Naive thymus-derived CD4-positive, alpha-beta T cell (primary cell): ENCODE measurements at places on chromosomes 6 and 20.
A peak's percentile ranks its signal among the peaks of the same experiment; 100 is the strongest.

DNA sequence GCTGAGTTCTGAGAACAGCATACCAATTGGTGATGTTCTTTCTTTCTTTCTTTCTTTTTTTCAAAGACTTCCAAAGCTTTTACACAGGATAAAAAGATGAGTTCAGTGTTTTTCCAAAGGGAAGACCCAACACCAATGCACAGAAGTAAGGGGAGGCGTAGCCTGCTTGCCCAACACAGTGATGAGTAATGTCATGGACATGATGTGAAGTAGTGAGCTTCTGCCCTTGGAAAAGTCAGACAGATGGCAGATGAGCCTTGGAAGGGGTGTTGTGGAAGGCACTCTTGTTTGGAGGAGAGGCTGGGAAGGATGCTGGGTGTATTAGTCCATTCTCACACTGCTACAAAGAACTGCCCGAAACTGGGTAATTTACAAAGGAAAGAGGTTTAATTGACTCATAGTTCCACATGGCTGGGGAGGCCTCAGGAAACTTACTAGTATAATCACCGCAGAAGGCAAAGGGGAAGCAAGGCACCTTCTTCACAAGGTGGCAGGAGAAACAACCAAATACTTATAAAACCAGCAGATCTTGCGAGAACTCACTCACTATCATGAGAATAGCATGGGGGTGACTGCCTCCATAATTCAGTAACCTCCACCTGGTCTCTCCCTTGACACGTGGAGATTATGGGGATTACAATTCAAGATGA is 12.6 kb downstream of the LRP11 start:
- DNase-seq, result no peak

GRCh38 chr6:129730477-129731165 is 20.6 kb upstream of the ARHGAP18 start:
- DNase-seq, result peak; percentile 50

DNA sequence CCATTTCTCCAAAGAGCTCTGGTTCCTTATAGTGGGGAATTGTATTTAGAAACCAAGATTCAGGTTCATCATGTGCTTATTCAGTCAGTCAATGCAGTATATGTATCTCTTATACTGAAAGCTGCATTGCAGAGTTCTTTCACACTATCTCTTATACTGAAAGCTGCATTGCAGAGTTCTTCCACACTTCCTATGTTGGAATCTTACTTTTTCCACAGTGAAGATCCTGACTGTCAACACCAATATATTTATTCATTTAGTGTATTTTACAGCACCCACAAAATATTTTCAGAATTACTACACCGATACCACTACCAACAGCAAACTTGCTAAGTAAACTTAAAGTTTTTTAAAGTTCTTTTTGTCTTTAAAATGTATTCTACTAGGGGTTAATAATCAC is 349.3 kb upstream of the MMS22L start:
- DNase-seq, result no peak

GRCh38 chr20:53381568-53382262 is 211.9 kb downstream of the ZNF217 start:
- DNase-seq, result no peak

DNA sequence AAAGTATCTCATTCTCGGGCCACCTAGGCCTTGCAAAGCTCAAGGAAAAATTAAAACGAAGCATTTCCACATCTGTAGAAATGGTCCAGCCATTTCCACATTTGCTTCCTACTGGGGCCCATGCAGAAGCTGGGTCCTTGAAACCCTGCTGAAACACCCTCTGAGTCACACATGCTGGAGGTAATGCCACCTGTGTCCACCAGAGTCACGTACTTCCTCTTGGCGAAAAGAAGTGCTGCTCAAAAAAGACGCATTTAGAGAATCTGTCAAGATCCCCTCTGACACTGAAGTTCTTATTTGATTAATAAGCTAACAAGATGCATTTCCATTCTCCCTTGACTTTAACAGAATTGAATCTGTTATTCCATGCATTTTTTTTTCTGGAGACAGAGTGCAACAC is 423.2 kb downstream of the PREX1 start:
- no peak for DNase-seq

DNA sequence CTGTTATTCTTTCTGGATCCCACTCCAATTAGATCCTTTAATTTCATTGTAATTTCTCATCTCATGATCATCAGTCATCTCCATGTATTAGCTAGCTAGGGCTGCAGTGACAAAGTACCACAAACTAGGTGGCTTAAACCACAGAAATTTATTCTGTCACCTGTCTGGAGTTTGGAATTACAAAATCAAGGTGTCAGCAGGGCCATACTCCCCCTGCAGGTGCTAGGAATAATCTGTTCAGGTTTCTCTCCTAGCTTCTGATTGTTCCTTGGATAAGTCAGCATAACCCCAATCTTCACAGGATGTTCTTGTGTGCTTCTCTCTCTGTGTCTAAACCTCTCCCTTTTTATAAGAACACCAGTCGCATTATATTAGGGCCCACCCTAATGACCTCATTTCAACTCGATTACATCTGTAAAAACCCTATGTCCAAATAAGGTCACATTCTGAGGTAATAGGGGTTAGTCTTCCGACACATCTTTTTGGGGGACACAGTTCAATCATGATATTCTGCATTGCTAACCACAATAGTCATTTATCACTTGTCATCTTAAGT is 40.5 kb downstream of the BEND6 start:
- DNase-seq, result no peak

DNA sequence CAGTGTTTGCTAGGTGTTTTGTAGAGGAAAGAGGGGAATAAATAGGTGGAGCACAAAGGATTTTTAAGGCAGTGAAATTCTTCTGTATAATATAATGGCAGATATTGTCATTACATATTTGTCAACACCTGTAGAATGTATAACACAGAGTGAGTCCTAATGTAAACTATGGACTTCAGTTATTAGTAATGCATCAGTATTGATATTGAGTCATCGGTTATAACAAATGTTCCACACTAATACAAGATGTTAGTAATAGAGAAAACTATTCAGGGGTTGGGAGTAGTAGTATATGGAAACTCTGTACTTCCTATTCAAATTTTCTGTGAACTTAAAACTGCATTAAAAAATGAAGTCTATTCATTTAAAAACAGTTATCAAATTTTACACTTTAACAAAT is 299.2 kb downstream of the UBE3D start:
- DNase-seq, result no peak

- DNase-seq, result no peak
These were observed 101.9 kb downstream of the LRFN2 start for GRCh38 chr6:40485300-40485699.

DNA sequence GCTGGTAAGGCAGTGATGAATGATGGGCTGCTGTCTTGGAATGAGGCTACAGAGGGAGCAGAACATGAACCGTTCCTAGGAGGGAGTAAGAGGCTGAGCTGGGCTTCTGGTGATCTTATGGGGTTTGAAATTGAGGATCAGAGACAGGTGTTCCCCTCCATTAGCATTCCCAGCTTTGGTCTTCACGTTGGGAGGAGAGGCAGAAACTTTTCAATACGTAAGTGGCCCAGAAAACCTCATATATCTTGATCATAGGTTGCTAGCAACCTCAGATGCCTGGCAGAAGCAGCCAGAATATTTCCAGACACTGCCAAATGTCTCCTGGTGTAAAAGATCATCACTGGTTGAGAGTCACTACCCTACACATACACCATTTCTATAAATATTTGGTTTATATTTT is 167.1 kb downstream of the INSM1 start:
- DNase-seq, result no peak

- DNase-seq, result no peak
These were observed 273.5 kb downstream of the PKHD1 start for GRCh38 chr6:51813904-51814303.

GRCh38 chr6:118284736-118285360 is 263.2 kb upstream of the PLN start:
- DNase-seq, result no peak

GRCh38 chr6:165325609-165326008 is 16.2 kb upstream of the C6orf118 start:
- no peak for DNase-seq

DNA sequence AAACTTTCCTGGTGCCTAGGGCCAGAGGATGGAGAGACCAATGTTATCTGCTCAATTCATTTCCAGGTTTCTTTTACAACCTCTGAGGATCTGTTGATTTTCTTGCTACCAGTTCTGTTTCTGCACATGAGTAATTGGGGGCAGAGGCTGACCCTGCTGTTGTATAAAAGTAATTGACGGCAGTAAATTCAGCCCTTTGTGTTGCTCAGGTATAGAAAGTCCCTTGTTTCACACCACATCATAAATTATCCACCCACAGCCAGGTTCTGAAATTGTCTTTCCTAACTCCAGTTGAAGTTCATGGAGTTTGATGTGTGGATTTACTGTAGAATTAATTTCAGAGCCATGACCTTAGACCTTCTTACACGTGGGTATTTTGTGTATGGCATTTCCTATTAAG is 107.4 kb upstream of the GRIK2 start:
- DNase-seq, result no peak

GRCh38 chr20:4256874-4257273 is 241.5 kb upstream of the RNF24 start:
- DNase-seq, result no peak

DNA sequence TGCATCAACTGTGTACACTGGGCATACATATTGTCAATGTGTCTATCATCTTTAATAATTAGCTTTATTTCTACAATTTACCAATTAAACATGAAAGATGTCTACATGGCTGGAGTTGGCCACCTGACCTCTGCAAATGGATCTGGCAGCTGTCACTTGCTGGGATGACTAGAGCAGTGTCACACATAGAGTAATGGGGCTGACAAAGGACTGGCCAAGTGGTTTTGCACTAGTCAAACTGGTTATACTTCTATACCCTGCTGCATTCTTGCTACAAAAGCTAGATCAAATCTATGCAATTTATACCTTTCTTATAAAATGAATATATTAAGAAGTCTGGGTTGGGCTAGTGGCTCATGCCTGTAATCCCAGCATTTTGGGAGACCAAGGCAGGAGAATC is 99.3 kb downstream of the SESN1 start:
- DNase-seq, result no peak

- no peak for DNase-seq
These were observed 8.1 kb downstream of the PTPRK start for GRCh38 chr6:128512296-128512695.

- no peak for DNase-seq
These were observed 77.6 kb downstream of the AKAP7 start for GRCh38 chr6:131212913-131213312.

DNA sequence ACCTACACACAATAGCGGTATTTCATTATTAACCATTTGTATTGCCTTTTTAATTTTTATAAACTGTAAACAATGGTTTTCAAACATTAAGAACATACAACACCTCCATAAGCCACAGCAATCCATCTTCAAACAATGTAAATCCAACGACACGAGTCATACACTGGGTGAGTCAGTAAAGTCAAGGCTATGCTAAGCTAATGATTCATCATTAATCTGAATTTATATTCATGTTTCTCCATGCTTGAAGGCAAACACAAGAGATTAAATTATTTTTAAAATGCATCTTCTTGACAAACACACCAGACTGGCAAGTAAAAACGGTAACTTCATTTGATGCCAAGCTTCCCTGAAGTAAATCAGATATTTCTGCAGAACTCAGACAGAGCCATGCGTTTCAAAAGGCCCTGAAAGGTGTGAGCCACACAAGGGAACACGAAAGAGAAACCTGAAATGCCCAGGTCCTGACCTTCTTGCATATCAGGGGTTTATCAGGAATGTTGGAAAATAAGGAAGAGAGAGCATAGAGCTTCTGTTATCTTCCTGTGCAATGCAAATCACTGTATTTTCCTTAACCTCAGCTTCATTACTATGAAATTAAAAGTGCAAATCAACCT is 162.5 kb downstream of the ALDH8A1 start:
- DNase-seq, result no peak

- DNase-seq, result peak; percentile 73
These were observed 97.7 kb downstream of the KCNB1 start for GRCh38 chr20:49384437-49385434.

DNA sequence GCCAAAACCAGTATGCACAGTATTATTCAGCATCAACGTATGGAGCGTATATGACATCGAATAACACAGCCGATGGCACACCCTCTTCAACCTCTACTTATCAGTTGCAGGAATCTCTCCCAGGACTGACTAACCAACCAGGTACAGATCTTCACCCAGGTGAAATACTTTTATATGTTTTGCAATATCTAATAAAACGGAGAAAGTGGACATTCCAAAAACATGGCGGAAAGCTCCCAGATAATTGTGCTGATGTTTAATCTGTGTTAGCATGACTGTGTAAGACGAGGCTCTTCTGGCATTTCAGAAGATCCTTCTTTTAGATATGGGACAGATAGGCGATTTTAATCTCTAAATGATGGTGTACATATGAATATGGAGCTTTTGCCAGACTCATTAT is 227.4 kb downstream of the EYA4 start:
- no peak for DNase-seq

DNA sequence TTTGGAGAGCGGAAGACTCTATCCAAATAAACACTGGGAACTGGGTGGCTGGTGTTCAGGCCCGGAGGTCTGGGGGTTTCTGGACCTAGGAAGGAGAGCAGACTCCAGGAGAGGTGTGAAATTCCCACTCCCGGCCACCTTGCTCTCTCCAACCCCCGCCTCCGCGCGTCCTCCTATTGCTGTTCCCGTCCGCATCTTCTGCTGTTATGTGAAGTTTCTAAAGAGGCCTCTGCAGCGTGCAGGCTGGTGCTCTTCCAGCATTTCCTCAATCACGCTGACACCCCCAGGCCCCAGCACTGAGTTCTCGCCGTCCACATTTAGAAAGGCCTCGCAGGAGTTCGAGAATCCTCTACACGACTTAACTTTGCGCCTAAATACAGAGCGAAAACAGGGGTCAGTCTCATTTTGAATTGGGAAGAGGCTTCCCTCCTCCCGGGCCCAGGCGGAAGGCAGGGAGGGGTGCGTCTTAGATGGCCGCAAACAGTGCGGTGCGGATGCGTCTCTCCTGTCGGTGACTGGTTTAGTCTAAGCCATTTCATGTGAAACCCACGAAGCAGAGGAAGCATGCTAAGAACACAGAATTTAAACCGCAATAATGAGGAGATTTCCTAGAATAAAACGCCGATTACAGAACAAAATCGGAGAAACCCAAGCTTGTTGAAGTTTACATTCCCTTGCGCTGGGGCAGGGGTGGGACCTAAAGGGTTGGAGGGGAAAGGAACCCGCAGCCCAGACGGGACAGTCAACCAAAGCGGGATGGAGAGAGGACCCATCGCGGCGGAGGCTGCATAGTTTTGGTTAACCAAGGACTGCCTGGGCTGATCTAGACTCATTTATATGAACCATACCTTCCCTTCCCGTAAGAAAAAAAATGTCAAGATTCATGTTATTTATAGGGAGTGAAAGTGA is 4.0 kb upstream of the FOXF2 start:
- DNase-seq, result no peak

DNA sequence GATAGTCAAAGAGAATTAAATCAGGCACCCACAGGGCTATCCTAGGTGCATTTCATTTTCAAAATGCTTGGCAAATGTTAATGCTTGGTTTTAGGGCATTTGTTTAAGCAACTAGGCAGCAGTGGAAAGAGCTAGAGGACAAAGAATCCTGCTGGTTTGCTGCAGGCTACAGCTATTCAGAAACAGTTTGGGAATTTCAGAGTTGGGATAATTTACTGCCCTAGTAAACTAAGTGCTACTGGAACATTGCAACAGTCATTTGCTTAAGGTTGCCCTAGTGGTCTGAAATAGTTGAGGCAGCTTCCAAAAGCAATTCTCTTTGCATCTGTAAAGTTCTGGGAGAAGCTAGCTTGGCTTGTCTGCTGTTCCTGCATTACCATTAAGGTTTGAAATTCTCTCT is 312.7 kb downstream of the LAMA2 start:
- no peak for DNase-seq

- no peak for DNase-seq
These were observed 25.5 kb downstream of the MCUR1 start for GRCh38 chr6:13788820-13789219.

GRCh38 chr6:142058551-142059290 is 74.0 kb upstream of the GJE1 start:
- no peak for DNase-seq

GRCh38 chr6:130167655-130168054 is 55.1 kb downstream of the SAMD3 start:
- no peak for DNase-seq
